ENCODE measurements at places on chromosomes 1 and 21. TPM values are rescaled to one million over a fixed set of nuclear protein-coding genes. Genes with fewer than 3 reads are reported as not detected.

DNA sequence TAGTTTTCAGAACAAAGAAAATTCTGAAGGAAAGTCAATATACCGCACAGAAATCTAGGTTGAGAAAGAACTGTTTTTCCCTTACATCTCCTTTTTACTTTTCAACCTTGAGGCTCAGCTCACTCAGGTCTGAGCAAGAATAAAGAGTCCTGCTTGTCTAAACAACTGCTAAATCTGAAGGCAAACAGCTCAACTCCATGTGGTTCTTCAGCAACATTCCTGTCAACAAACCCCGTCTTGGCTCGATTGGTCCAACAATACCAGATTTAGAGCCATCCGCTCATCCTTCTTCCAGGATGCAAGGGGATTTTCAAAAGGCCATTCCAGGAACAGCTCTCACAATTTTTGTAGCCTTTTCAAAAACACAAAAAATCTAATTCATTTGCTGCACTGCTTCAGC, 119.8 kb downstream of the HLCS start:
- no peak for DNase-seq
- peaks cover 2% of the 10 kb centered on the region for H3K36me3 ChIP-seq
- H3K4me3 ChIP-seq, result no peak overlapping the region
- peaks cover 62% of the 10 kb centered on the region for H3K4me1 ChIP-seq

- H3K4me1 ChIP-seq, result no peaks in the 10 kb centered on the region
- H3K4me3 ChIP-seq, result no peak overlapping the region
- no peak overlapping the region for H3K27ac ChIP-seq
- no peak for DNase-seq
- H3K27me3 ChIP-seq, result peaks cover 30% of the 10 kb centered on the region
Observed at GRCh38 chr1:161678500-161678899, 15.6 kb downstream of the FCGR2B start.

- H3K4me3 ChIP-seq, result no peak overlapping the region
- peaks cover 17% of the 10 kb centered on the region for H3K4me1 ChIP-seq
- H3K27ac ChIP-seq, result no peak overlapping the region
Observed at GRCh38 chr1:23469372-23469982, 14.5 kb downstream of the ASAP3 start.

DNA sequence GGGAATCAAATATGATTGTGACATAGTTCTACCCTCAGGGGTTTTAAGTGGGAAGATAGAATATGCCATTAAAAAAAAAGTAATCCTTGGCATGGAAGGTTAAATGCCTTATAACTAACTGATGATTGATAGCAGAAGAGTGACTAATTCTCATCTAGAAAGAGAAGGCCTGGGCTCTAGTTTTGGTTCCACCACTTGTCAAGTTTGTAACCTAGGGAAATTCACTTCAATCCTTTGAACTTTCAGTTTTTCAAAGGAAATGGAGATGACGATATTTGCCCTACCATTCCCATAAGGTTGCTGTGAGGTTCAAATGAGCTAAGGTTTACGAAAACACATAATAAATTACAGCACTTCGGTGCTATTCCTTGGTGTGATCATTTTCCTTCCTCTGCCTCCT, 88.5 kb downstream of the GPR88 start:
- H3K27ac ChIP-seq, result peak overlapping the region; percentile 78
- H3K4me1 ChIP-seq, result peaks cover 78% of the 10 kb centered on the region
- no peak overlapping the region for H3K4me3 ChIP-seq
- DNase-seq, result no peak

- H3K27me3 ChIP-seq, result peaks cover 13% of the 10 kb centered on the region
- peak overlapping the region; percentile 29 for H3K27ac ChIP-seq
Observed at GRCh38 chr1:63704443-63704842, 69.4 kb upstream of the ROR1 start.

GRCh38 chr1:19764848-19765247, 34.9 kb downstream of the TMCO4 start:
- H3K36me3 ChIP-seq, result no peaks in the 10 kb centered on the region
- no peak overlapping the region for H3K4me3 ChIP-seq
- DNase-seq, result no peak
- no peaks in the 10 kb centered on the region for H3K27me3 ChIP-seq

GRCh38 chr1:165063181-165063965, 293.1 kb downstream of the LMX1A start:
- DNase-seq, result no peak
- no peaks in the 10 kb centered on the region for H3K4me1 ChIP-seq
- H3K4me3 ChIP-seq, result no peak overlapping the region

- H3K27me3 ChIP-seq, result peaks cover 46% of the 10 kb centered on the region
- no peak overlapping the region for H3K27ac ChIP-seq
- H3K4me1 ChIP-seq, result peaks cover 40% of the 10 kb centered on the region
- H3K36me3 ChIP-seq, result peaks cover 19% of the 10 kb centered on the region
- DNase-seq, result peak; percentile 83
Observed at GRCh38 chr1:25617625-25618432, 1.2 kb downstream of the MAN1C1 start.

DNA sequence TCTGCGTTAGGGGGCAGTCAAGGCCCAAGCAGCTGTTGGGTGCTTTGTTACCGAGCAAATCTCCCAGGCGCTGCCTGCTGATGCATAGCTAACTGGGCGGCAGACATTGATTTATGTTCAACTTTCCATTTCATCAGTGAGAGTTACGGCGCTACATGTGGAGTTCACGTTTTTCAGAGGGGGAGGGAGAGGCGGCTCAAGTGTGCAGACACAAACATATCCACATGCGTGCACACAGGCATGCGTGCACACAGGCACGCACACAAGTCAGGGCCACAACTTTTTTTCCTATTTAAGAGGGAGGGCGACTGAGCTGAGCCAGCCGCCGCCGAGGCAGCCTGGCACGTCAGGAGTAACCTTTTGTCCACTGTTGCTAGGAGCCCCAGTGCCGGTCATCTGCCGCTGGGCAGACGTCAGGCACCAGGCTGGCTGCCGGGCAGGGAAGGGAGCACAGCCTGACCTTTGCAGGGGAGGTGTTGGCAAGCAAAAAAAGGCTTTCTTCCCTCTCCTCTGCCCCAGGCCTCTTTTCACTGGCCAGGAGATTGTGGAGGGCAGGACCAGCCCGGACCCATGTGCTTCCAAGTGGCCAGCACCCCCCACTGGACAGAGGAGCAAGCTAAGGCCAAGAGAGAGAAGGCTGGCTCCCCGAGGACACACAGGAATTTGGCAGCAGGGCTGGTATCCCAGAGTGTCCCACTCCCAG, 73.3 kb downstream of the MRPL37 start:
- DNase-seq, result peak; percentile 93
- H3K4me3 ChIP-seq, result peak overlapping the region; percentile 39
- no peaks in the 10 kb centered on the region for H3K27me3 ChIP-seq
- H3K4me1 ChIP-seq, result peaks cover 70% of the 10 kb centered on the region
- H3K27ac ChIP-seq, result peak overlapping the region; percentile 94

- DNase-seq, result no peak
- peaks cover 24% of the 10 kb centered on the region for H3K4me1 ChIP-seq
- no peaks in the 10 kb centered on the region for H3K27me3 ChIP-seq
- no peak overlapping the region for H3K27ac ChIP-seq
Observed at GRCh38 chr1:82390627-82391026, 589.9 kb downstream of the ADGRL2 start.

GRCh38 chr1:41872074-41872473, 46.6 kb downstream of the HIVEP3 start:
- H3K4me3 ChIP-seq, result no peak overlapping the region
- no peaks in the 10 kb centered on the region for H3K36me3 ChIP-seq
- H3K27me3 ChIP-seq, result no peaks in the 10 kb centered on the region
- H3K27ac ChIP-seq, result no peak overlapping the region
- H3K4me1 ChIP-seq, result peaks cover 12% of the 10 kb centered on the region
- DNase-seq, result no peak

- DNase-seq, result no peak
- H3K36me3 ChIP-seq, result no peaks in the 10 kb centered on the region
- no peak overlapping the region for H3K27ac ChIP-seq
- no peak overlapping the region for H3K4me3 ChIP-seq
- peaks cover 17% of the 10 kb centered on the region for H3K4me1 ChIP-seq
Observed at GRCh38 chr1:38133756-38134155, 87.2 kb upstream of the POU3F1 start.

DNA sequence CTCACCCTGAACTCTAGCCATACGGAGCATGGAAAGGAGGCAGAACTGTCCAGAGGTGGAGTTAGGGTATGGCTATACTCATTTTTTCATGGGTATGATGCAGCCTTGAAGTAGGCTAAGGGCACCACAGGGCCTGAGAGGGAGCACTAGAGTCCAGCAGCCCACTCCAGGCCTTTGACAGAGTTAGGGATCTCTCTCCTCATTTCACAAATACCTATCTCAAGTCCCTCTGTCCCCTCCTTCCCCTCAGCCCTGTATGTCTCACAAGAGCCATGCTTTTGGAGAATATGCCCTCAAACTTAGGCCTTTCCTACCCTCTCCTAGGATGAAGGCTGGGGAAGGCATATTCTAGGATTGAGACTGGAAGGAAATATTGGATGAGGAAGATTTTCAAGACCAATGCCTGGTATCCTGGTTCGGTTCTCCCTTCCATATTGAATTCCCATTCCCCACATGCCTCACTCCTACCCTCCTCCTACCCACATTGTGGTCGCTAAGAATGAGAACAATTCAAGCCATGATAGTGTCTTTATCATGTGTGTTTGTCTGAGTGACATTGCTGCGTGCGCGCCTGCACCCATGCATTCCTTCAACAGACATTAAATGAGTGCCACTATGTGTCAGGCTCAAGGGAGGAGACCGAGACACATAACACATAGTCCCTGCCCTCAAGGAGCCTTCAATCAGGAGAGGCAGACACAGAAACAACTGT, 2.6 kb upstream of the NECTIN4 start:
- no peak for DNase-seq
- H3K27me3 ChIP-seq, result peaks cover 18% of the 10 kb centered on the region
- H3K4me1 ChIP-seq, result no peaks in the 10 kb centered on the region
- H3K4me3 ChIP-seq, result no peak overlapping the region

DNA sequence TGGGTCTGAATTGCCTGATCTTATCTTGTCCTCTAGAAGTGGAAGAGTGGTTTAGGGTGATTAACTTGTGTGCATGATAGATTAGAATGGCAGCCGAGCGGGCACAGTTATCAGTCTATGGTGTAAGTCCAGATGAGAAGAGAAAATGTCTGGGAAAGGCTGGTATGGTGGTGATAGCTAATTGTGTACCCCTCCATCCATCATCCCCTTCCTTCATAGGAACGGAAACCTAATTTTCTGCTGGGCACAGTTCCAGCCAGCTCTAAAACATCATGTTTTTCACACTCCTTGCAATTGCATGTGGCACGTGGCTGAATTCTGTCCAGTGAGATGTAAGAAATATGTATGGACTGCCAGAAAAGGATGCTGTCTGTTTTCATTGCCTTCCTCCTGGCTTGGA, 40.9 kb upstream of the ZP4 start:
- no peaks in the 10 kb centered on the region for H3K27me3 ChIP-seq
- DNase-seq, result no peak
- no peak overlapping the region for H3K4me3 ChIP-seq

DNA sequence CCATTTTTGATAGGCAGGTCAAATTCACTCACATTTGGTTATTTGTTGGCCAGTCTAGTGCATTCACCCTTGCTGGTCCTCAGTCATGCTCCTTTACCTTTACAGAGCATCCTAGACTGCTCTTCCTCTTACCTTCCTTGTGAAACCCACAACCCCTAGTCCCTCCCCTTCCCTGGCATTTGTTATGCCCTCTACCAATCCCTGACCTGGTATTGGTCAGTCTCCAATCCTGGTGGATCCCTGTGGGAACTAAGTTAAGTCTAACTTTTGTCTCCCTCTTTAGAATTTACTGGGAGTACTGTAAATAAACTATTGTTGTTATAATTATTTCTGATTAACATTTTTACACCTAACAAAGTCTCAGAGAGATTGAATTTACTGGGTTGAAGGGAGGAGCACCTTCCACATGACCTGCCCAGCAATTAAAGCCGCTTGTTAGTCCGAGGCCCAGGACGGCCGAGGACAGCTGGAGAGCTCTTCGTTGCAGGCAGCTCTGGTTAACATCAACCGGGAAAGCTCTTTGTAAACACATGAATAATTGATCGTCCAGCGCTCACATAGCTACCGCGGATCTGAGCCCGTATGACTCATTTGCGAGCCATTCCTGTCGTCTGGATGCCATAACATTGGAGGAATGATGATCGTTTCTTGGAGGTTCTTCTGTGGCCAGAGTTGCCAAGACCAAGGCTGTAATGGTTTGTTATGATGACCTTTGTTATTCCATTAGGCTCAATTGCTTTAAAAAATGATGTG, 31.9 kb downstream of the MTARC1 start:
- H3K4me1 ChIP-seq, result peaks cover 6% of the 10 kb centered on the region
- no peak for DNase-seq
- H3K27me3 ChIP-seq, result peaks cover 16% of the 10 kb centered on the region
- no peaks in the 10 kb centered on the region for H3K36me3 ChIP-seq
- no peak overlapping the region for H3K27ac ChIP-seq

DNA sequence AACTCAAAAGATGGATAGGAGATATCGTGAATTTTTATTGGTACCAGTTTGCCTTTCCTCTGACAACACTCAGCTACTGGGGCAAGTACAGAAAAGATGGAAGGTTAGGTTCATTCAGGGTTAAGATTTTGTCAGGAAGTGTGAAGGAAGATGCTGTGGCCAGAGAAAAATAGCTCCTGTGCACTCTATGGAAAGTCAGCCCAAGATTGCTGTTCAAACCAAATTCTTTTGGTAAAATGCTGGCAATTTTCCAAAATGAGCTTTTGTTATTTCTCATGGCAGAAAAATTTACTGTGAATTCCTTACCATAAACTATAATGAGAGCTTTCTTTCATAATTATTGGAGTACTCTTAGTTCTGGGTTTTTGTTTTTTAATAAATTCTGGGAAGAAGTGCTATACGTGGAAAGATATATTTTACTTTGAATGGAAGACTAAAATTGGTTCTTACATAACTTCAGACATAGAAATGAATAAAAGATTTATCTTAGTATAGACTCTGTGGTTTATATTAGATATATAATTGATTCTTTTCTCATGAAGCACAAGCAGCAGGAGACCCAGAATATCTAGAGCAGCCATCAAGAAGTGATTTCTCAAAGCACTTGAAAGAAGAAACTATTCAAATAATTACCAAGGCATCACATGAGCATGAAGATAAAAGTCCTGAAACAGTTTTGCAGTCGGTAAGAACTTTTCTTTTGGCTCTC, 112.2 kb downstream of the USP25 start:
- peaks cover 10% of the 10 kb centered on the region for H3K36me3 ChIP-seq
- no peak overlapping the region for H3K27ac ChIP-seq
- no peak for DNase-seq
- peaks cover 6% of the 10 kb centered on the region for H3K4me1 ChIP-seq
- no peaks in the 10 kb centered on the region for H3K27me3 ChIP-seq
- H3K4me3 ChIP-seq, result no peak overlapping the region

GRHL3 gene
- total RNA-seq, result not detected

FAM131C gene
- 0.73 TPM for total RNA-seq

SPRR2B gene
- not detected for total RNA-seq

NTMT2 gene
- total RNA-seq, result not detected

GSTM5 gene
- total RNA-seq, result not detected

CD48 gene
- not detected for total RNA-seq

NCF2 gene
- not detected for total RNA-seq

PROK1 gene
- total RNA-seq, result not detected

PDZK1IP1 gene
- not detected for total RNA-seq

TRIM62 gene
- total RNA-seq, result 71.8 TPM

All from osteocyte (in vitro differentiated cells).